Cerebellar cortex (tissue), 1 donor: ENCODE measurements at places on chromosomes 7 and 10.
A peak's percentile ranks its signal among the peaks of the same experiment; 100 is the strongest.

- DNase-seq, result no peak
Measured at GRCh38 chr10:15794569-15794968, 65.7 kb downstream of the MINDY3 start.

- peak; percentile 44 for DNase-seq
Measured at GRCh38 chr10:60549686-60550085, 160.0 kb upstream of the ANK3 start.

DNA sequence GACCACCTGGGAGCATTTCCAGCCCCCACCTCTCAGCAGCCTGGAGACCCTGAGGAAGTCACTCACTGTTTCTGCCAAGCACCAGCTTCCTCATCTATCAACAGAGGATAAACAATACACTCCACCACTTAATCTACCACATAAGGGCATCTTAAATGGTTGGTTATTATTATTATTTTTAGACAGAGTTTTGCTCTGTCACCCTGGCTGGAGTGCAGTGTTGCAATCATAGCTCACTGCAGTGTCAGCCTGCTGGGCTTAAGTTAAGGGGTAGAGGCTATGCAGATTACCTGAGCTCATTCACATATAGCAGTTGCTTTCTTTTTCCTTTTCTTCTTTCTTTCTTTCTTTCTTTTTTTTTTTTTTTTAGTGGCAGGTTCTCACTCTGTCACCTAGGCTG lies 59.5 kb upstream of the ELN start:
- DNase-seq, result no peak

- DNase-seq, result no peak
Measured at GRCh38 chr7:100896732-100897608, 1.3 kb upstream of the ACHE start.

DNA sequence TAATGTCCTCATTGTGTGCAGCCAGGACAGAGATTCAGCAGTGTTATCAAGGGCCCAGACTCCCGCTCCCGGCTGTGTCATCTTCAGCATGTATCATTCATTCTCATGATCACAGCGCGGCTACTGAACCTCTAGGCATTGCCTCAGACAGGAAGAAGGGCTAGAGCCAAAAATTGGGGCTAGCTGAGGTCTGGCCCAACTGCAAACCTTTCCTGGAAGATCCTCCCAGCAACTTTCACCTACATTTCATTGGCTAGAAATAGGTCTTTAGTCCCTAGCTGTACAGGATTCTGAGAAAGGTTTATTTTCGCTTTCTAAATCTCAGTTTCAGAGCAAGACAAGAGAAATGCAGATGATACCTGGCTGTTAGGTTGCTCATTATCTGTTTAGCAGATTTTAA lies 81.9 kb downstream of the CREM start:
- DNase-seq, result no peak

- no peak for DNase-seq
Measured at GRCh38 chr7:148650232-148650858, 48.4 kb upstream of the CUL1 start.

GRCh38 chr7:69895446-69895845 lies 297.2 kb downstream of the AUTS2 start:
- DNase-seq, result no peak

GRCh38 chr10:89555688-89556445 lies 20.5 kb upstream of the SLC16A12 start:
- no peak for DNase-seq

GRCh38 chr10:114340816-114341215 lies 63.5 kb downstream of the AFAP1L2 start:
- DNase-seq, result peak; percentile 53

DNA sequence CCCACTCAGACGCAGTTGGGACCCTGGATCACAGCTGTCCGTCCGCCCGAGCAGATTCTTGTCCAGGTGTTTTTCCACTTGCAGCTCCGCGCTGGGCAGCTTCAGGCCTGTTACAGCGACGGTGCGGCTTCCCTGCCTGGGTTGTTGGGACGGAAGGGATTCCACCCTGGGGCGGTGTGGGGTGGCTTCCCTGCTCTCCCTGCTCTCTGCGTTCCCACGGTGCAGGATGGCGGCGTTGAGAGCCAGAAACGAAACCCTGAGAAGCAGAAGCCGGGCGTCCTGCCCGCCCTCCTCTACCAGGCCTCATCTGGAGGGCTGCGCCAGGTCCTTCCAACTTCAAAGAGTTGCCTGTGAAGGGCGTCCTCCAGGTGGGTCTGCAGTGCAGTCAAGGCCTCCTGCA lies 194.4 kb downstream of the ADARB2 start:
- no peak for DNase-seq

GRCh38 chr7:152881893-152882292 lies 122.3 kb downstream of the ACTR3B start:
- no peak for DNase-seq

- DNase-seq, result no peak
Measured at GRCh38 chr7:47979832-47980181, 392 bp upstream of the HUS1 start.

- DNase-seq, result no peak
Measured at GRCh38 chr7:85392326-85392725, 205.5 kb upstream of the SEMA3D start.

DNA sequence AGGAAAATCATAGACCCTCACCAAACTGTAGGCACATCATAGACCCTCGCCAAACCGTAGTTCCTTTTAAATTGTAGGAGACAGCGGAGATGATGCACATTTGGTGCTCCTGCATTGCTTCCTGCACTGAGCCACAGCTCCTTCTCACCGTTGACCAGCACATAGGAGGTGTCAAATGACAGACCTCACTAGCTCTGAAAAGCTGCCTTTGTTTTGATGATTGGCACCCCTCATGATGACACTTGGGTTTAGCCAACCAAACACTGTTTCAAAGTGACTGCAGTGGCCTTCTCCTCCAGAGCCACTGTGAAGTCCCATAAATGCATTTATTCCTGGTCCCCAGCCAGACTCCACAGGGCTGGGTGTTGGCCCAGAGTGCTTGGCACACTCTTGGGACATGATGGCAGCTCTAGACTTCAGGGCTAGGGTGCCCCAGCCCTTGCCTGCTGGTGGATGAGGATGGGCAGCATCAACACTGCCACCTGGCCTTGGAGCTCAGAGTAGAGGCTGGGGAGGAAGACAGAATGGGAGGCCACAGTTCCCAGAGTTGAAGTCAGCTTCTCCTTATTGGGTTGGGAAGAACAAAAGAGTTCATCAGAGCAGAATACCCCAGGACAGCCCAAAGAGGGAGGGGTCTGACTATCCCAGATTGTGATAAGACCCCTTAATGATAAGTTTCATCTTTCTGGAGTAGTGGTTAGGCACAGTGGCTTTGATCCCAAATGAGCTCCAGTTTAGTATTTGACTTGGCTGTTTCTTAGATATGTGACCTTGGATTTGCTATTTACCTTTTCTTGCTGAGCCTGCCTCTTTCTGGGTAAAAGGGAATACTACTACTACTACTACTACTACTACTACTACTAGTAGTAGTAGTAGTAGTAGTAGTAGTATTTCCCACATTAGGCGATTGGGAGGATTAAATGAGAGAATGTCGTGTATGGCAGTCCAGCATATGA lies 75.3 kb downstream of the MTPN start:
- no peak for DNase-seq

GRCh38 chr10:55897490-55897921 lies 463.6 kb downstream of the ZWINT start:
- no peak for DNase-seq

DNA sequence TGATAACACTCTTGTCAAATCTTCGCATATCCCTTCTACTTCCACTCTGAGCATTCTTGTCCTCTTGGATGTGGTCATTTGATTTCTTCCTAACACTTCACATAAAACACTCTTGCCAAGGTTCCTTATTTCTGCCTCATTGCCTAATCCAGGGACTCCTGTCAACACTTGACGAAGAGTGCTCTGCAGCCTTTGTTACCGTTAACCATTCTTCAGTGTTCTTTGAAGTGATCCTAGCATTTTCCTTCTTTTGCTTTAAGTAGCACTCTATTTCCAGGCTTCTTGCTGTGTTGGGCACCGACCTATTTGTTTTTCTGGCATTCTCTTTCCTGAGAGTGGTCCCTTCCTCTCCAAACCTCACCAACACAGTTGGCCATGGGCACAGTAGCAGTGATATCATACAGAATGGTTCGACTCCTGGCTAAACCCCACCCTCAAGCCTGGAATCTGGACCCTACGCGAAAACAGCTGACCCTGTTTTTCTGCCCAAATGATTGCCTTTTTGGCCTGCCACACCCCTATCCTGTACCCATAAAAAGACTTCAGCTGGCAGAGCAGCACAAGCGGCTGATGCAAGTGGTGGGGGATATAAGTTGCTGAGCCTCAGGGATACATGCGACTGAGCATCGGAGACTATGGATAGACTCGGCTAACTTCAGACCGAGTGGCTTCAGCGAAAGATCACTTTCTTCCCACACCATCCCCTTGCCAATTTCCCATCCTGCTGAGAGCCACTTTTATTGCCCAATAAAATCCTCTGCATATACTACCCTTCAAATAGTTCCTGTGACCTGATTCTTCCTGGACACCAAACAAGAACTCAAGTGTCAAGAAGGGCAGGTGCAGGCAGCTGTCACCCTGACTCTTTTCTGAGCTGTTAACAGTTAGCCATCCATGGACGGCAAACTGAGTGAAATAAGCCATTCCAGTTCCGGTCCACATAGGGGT lies 820.6 kb downstream of the CCSER2 start:
- no peak for DNase-seq

GRCh38 chr7:81492910-81493309 lies 276.9 kb downstream of the HGF start:
- DNase-seq, result no peak

DNA sequence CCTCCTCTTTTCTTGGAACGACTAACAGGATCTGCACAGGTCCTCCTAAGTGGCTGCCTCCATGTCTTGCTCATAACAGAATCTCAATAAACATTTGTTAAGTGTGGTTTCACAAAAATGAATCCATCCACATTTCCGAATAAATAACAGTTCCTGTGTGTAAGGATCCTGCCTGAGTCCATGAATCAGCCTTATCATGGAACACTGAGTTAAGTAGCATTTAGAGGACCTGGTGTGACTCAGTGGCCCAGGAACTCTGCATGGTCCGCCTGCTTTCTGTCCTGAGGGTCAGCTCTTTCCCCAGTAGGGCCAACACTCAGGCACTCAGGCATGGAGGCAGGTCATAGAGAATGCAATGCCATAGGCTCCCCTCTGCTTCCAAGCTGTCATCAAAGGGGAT lies 15.8 kb upstream of the C10orf90 start:
- no peak for DNase-seq

- DNase-seq, result no peak
Measured at GRCh38 chr10:113882240-113882639, 27.8 kb downstream of the NHLRC2 start.

- no peak for DNase-seq
Measured at GRCh38 chr7:151794508-151795167, 82.3 kb downstream of the PRKAG2 start.

GRCh38 chr7:151351967-151352366 lies 10.4 kb downstream of the NUB1 start:
- DNase-seq, result no peak

DNA sequence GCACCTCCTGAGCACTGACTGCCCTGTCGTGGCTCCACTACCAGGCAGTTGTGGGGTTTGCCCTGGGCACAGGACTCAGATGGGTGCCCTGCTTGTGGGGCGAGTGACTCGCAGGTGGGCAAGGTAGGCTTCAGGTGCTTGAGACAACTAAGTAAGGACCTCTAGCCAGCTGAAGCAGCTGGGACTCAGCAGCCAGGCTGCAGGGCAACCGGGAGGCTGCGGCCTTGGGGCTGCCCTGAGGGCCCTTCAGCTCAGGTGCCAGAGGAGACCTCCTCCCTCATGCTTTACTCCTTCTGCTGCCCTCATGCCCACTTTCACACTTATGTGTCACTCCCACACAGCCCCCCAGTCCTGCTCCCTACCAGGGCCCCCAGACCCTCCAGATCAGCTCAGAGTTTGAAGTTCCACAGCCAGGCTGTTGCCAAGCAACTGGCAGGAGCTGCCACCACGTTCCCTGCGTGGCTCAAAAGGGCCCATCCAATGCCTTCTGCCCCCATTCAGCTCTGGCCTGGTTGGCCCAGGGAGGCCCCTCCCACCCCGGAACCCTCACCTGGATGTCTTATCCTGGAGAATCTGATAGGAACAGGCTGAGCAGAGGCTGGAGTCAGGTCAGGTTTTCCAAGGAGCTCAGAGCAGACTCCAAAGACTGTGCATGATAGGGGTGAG lies 10.0 kb downstream of the TLX1 start:
- no peak for DNase-seq

GRCh38 chr7:52656098-52656497 lies 379.3 kb upstream of the POM121L12 start:
- no peak for DNase-seq

- no peak for DNase-seq
Measured at GRCh38 chr10:110368002-110368401, 63.3 kb upstream of the SMNDC1 start.

DNA sequence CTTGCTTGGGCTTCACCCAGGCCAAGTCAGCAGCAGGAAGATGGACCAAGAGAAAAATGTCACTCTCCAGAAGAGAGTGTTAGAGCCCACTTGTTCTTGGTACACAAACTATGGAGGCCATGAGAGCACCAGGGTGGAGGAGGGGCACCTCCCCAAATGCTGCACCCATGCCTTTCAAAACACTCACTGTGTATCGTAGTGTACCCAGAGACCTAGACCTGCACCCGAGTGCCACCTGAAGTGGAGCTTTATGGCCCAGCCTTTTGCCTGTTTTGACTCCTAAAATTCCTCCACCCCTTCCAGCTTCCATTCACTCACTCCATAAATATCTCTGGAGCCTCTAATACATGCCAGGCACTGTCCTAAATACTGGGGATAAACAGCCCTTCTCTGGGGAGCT lies 5.0 kb downstream of the SFTPD start:
- no peak for DNase-seq

- DNase-seq, result no peak
Measured at GRCh38 chr7:111498391-111499007, 63.8 kb downstream of the IMMP2L start.

- no peak for DNase-seq
Measured at GRCh38 chr10:4066581-4067390, 281.8 kb upstream of the KLF6 start.

DNA sequence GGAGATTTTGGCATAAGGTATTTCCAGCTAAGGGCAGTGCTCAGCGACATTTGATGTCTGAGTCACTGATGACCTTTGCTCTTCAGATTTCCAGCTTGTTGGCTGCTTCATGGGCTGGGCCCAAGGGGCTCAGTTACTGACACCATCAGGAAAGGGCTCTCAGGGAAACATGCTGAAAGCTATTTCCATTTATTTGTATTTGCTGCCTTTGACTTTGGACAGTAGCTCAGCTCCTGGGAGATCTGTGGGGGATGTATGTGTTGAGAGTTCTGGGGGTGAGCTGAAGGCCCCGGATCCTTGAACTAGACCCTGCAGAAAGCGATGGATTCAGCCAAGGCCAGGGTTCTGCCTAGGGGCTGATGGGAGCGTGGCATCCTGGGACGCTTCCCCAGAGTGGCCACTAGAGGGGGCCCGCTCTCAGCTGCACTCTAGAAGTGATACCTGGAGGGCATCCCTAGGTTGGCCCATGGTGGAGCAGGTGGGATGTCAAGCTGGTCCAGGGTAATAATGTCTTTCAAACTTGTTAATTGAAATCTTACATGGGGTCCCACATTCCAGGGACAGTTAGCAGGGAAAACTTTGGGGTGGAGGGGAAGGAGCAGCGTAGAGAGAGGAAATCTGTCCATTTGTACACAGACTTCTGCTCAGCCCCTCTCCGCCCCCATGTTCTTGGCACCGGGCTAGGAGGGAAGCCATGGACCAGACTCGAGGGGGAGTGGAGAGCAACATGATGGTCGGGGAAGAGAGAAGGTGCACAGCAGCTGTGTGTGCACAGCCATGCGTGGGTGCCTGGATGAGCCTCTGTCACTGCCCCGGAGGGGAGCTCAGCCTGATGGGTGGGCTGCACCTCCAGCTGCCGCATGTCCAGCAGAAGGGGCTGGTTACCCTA lies 3.0 kb upstream of the BTBD16 start:
- peak; percentile 29 for DNase-seq

- no peak for DNase-seq
Measured at GRCh38 chr7:131602994-131603372, 46.6 kb upstream of the PODXL start.
